Stimulated activated naive CD8-positive, alpha-beta T cell treated with anti-CD3 and anti-CD28 coated beads, Interleukin-15, amount 100 ng/mL, for 72 hours (primary cell): ENCODE measurements at places on chromosomes 12 and 14.

DNA sequence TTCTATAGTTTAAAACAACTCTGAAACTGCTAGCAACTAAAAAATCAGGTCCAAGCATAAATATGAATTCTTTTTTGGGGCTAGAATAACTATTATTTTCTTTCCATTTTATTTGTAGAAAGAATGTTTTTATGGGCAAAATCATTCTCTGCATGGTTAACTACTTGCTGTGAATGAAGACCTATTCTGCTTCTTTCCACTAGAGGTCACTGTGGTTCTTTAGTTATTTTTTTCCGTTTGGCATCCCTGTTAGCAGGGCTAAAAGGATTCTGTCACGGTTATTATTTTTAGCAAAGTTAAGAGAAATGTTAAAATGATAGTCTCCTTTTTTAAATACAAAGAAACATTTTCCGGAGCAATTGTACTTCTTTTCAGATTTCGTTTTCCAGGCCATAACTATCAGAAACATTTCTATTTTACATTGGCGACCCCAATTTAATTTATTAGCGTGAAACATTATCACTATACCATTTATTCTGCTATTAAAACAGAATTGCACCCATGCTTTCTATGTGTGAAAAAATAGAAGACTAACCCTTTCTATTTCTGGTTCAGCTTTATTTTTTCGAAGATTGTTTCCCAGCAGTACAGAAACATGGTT lies 404.8 kb downstream of the ATP23 start:
- no peak for DNase-seq

- DNase-seq: no peak
Observed at GRCh38 chr14:100359881-100360280, 36.7 kb downstream of the SLC25A47 start.

DNA sequence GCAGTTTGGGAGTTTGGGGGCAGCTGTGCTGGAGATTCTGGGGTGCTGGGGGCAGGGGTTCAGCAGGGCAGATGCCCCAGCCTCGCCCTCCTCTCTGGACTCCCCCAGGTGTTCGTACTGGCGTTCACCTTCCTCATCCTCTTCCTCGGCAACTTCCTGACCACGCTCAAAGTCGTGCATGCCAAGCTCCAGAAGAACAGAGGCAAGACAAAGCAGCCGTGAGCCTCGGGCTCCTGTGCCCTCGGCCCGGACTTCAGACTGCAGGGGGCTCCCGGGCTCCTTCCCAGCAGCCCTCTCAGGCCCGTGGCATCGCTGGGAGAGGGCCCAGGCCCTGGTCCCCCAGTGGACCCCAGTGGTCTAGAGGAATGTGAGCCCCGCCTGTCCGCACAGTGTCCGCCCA lies 18.0 kb downstream of the RHOF start:
- DNase-seq: no peak

DNA sequence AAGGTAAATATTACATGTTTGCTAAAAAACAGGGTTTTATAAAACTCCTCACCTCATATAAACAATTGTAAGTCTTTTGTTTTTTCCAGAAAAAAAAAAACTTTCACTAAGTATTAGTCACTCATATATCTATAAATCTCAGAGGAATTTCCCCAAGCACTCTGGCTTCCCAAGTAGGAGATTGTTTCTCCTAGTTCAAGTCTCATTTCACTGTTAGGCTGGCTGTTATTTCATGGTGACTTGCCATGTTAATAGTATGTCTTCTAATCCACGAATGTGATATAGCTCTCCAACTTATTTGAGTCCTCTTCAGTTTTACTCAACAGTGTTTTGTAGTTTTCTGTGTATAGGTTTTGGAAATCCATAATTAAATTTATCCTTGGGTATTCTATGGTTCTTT lies 61.6 kb downstream of the CAPZA3 start:
- no peak for DNase-seq

GRCh38 chr12:115869604-115870003 lies 407.9 kb downstream of the MED13L start:
- DNase-seq: no peak

GRCh38 chr12:25005376-25005775 lies 56.5 kb upstream of the BCAT1 start:
- DNase-seq: no peak

GRCh38 chr12:105024928-105025327 lies 38.8 kb downstream of the NOPCHAP1 start:
- no peak for DNase-seq

DNA sequence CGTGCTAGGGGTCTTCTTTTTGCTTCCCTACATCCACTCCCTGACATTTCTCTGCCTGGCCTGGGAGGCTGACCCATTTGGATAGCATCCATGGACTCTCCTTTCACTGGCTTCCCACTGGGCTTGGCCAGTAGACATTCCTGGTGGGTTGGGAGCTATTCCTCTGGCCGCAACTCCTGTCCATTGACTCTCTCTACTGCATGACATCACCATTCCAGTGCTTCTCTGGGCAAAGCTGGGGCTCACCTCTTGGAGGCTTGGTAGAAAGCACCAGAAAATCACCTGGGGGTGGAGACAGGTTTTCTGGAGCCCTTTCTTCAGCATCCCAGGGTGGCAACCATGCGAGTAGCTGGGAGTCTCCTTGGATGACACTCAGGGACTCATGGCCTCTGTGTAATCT lies 16.7 kb upstream of the LHX5 start:
- DNase-seq: no peak

GRCh38 chr14:70804556-70805162 lies 4.7 kb downstream of the MAP3K9 start:
- DNase-seq: no peak

DNA sequence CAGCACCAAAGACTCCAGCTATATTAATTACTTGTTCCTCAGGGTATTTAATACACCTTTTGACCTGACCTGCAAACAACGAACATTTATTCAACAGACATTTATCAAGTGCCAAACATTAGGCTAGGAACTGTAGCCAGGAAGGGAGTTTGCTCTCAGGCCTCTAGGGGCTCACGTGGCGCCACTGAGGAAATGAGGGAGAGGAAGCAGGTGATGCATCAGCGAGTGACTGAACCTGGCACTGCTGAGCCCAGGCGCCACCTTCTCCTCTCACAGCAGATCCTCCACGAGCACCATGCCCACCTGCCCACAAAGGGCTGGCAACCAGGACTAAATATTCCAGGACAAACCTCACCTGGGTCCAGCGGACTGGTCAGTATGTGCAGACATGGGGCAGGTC lies 50.2 kb downstream of the SETD3 start:
- DNase-seq: no peak

GRCh38 chr14:58863661-58864345 lies 226.0 kb downstream of the DACT1 start:
- DNase-seq: no peak

DNA sequence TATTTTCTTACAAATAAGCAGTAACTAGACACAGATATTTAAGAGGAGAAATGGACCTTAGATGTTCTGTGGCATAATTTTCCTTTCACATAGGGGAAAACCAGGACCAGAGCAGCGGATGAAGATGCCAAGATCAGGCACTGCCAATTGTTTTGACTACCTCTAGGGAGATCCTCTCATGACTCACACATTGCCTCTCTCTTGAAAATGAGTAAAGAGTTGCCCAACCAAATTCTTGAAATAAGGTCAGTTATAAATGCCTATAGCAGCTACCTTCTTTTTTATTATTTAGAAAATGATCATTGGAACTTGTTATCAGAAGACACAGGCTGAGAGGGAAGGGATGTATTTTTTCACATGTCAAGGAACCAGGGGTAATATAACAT lies 263.4 kb upstream of the PLEKHG7 start:
- DNase-seq: no peak

GRCh38 chr14:74459976-74460375 lies 33.1 kb downstream of the NPC2 start:
- no peak for DNase-seq

DNA sequence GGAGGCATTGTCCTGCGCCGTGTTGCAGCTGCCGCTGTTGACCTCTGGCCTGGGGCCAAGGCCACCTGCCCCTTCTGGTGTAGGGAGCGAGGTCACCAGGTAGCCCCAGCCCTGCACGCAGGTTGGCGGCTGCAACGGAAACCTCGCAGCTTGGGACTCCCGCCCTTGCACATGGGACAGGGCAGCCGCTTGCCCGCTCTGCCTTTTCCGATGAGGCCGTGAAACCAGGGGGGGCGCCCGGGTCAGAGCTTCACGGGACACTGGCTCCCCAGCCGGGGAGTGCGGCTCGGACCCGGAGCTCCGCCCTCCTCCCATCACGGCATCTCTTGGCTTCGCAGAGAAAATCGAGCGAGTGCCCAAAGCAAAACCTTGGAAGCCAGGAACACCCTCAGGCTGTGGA lies 25.4 kb downstream of the DNAH10 start:
- no peak for DNase-seq

- no peak for DNase-seq
Observed at GRCh38 chr14:75667099-75667765, 6.2 kb downstream of the TTLL5 start.
